ENCODE measurements at places on chromosomes 1 and 21. TPM values are rescaled to one million over a fixed set of nuclear protein-coding genes. Genes with fewer than 3 reads are reported as not detected.

Gene CYP4Z1
- total RNA-seq = 1.8 TPM

Gene S100A7
- total RNA-seq = not detected

DNA sequence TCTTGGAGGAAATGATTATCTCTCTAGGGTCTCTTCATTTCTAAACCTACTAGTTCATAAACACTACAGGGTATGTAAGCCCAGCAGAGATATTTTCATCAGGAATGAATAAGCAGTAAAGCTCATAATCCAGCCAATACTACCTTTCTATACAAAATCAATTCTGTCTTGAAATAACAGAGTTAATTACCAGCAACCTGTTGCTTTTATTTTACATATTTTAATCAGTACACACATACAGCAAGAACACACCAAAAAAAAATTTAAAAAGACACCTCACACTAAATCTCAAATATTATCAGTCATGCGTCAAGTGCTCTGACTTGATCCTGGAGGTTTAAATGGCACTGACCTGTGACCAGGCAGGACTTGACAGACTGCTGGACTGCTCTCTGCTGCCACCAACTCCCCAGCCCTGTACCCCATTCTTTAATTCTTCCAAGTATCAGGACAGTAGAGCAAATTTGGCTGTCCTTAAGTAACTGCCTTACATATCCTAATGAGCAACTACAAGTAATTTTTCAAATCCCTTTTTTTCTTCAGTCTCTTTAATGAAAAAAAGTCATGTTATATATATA, 98.5 kb downstream of the CDC42BPA start:
- no peak overlapping the region for H3K4me3 ChIP-seq
- no peak for DNase-seq
- no peak overlapping the region for H3K27ac ChIP-seq
- no peaks in the 10 kb centered on the region for H3K4me1 ChIP-seq
- H3K36me3 ChIP-seq = no peaks in the 10 kb centered on the region

- H3K4me3 ChIP-seq = no peak overlapping the region
- no peaks in the 10 kb centered on the region for H3K4me1 ChIP-seq
- no peaks in the 10 kb centered on the region for H3K36me3 ChIP-seq
These were observed 9.6 kb upstream of the RGS1 start for GRCh38 chr1:192565946-192566345.

- H3K4me1 ChIP-seq = no peaks in the 10 kb centered on the region
- no peak for DNase-seq
- H3K36me3 ChIP-seq = no peaks in the 10 kb centered on the region
- H3K27me3 ChIP-seq = no peaks in the 10 kb centered on the region
These were observed 232.4 kb downstream of the SEC16B start for GRCh38 chr1:177737456-177737855.

- H3K27me3 ChIP-seq = no peaks in the 10 kb centered on the region
- DNase-seq = no peak
- H3K27ac ChIP-seq = peak overlapping the region; percentile 5
- H3K36me3 ChIP-seq = no peaks in the 10 kb centered on the region
- no peaks in the 10 kb centered on the region for H3K4me1 ChIP-seq
- H3K4me3 ChIP-seq = no peak overlapping the region
These were observed 27.5 kb downstream of the ATP1B1 start for GRCh38 chr1:169133801-169134502.

- no peak overlapping the region for H3K27ac ChIP-seq
- no peaks in the 10 kb centered on the region for H3K36me3 ChIP-seq
- DNase-seq = no peak
- no peaks in the 10 kb centered on the region for H3K27me3 ChIP-seq
- H3K4me1 ChIP-seq = no peaks in the 10 kb centered on the region
These were observed 620.0 kb upstream of the B3GALT2 start for GRCh38 chr1:193806079-193807048.

GRCh38 chr1:31798433-31799195, 17.2 kb downstream of the SPOCD1 start:
- no peaks in the 10 kb centered on the region for H3K36me3 ChIP-seq
- H3K27ac ChIP-seq = no peak overlapping the region
- peaks cover 4% of the 10 kb centered on the region for H3K4me1 ChIP-seq
- no peak overlapping the region for H3K4me3 ChIP-seq

DNA sequence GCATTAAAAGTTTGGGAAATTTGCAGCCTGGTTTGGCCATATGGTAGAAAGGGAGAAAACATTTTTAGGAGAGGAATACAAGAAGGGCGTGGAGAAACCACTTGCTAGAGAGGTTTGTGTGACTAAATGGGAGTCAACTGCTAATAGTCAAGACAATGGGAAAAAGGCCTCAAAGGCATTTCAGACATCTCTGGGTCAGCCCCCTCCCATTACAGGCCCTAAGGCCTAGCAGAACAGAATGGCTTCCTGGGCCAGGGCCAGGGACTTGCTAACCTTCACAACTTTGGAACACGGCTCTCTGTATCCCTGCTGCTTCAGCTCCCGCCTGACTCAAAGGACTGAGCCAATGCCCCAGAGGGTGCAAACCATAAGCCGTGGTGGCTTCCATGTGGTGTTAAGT, 752.3 kb upstream of the ADAMTS5 start:
- H3K27ac ChIP-seq = no peak overlapping the region
- no peaks in the 10 kb centered on the region for H3K36me3 ChIP-seq
- no peak overlapping the region for H3K4me3 ChIP-seq
- H3K27me3 ChIP-seq = no peaks in the 10 kb centered on the region

GRCh38 chr1:83762416-83762815, 236.5 kb downstream of the TTLL7 start:
- no peaks in the 10 kb centered on the region for H3K36me3 ChIP-seq
- H3K4me3 ChIP-seq = no peak overlapping the region
- no peak for DNase-seq
- no peaks in the 10 kb centered on the region for H3K27me3 ChIP-seq

GRCh38 chr1:91754348-91754747, 131.6 kb downstream of the TGFBR3 start:
- H3K27me3 ChIP-seq = no peaks in the 10 kb centered on the region
- DNase-seq = no peak
- H3K27ac ChIP-seq = peak overlapping the region; percentile 80
- peaks cover 14% of the 10 kb centered on the region for H3K4me1 ChIP-seq

- no peak overlapping the region for H3K27ac ChIP-seq
- H3K4me1 ChIP-seq = no peaks in the 10 kb centered on the region
- DNase-seq = no peak
- H3K27me3 ChIP-seq = no peaks in the 10 kb centered on the region
- H3K4me3 ChIP-seq = no peak overlapping the region
These were observed 49.1 kb downstream of the DDX20 start for GRCh38 chr1:111804776-111805175.

DNA sequence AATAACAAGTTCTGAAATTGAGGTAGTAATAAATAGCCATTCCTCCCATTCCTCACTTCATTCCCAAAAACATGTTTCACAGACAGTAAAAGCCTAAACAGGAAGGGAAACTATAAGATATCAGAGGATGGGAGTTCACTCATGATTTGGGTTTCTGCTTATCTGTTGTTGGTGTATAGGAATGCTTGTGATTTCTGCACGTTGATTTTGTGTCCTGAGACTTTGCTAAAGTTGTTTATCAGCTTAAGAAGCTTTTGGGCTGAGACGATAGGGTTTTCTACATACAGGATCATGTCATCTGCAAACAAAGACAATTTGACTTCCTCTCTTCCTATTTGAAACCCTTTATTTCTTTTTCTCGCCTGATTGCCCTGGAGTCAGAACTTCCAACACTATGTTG, 26.0 kb upstream of the POFUT2 start:
- H3K4me3 ChIP-seq = no peak overlapping the region
- H3K36me3 ChIP-seq = no peaks in the 10 kb centered on the region
- no peak for DNase-seq
- H3K27ac ChIP-seq = no peak overlapping the region

DNA sequence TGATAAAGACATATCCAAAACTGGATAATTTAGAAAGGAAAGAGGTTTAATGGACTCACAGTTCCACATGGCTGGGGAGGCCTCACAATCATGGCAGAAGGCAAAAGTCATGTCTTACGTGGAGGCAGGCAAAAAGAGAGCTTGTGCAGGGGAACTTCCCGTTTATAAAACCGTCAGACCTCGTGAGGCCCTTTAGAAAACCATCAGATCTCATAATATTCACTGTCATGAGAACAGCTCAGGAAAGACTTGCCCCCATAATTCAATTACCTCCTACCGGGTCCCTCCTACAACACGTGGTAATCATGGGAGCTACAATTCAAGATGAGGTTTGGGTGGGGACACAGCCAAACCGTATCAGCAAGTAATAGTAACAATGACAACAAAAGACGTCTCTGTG, 88.2 kb upstream of the SLC25A33 start:
- no peak for DNase-seq
- no peaks in the 10 kb centered on the region for H3K36me3 ChIP-seq
- no peaks in the 10 kb centered on the region for H3K4me1 ChIP-seq

Measured in uterus (tissue), 4 donors.